ENCODE measurements at places on chromosomes 4 and X.

DNA sequence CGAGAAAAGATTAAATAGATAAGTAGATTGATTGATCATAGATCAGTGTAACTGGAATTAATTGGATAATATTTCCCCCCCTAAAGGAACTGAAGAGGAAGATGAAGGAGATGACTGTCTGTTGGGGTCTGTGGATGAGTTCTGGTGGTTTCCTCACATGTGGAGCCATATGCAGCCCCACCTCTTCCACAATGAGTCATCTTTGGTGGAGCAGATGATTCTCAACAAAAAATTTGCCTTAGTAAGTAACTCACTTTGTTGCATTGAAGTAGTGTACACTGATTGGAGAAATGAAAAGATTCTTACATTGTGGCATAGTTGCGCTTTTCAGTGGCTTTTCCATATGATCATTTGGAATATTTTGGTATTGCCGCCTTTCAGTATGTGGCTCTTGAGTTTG, 80.4 kb downstream of the NDST3 start:
- no peak for DNase-seq

DNA sequence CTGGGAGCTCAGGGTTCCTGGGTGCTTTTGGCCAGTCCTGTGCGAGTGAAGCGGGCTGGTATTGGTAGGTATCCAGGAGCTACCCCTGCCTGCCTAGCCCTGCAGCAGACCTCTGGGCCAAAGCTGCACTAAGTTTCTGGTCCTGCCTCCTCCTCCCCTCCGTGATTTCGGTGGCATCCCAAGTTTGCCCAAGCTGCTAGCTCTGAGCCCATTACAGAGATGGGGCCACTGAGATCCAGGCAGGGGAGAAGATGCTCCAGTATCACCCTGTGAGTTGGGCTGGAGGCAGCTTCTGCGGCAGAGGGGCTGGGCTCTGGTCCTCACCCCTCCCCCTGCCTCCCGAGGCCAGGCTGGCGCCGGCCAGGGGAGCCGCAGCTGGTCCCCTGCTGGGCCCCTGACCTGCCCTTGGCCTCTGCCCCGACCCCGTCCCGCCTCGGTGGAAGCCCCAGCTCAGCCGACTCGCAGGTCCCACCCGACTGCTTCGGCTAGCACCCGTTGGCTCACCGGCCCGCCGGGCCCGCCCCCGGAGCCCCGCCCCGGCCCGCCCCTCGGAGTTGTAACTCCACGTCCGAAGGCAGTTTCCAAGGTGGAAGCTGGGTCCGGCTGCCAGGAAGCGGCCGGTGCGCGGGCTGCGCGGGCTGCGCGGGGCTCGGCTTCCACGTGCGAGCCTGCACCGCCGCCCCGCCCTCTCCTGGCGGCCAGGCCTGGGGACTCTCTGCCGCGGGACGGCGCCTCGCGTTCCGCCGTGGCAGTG, at the start of gene DUSP9:
DUSP9 (plus strand) TSS at position 584 of the 754 bp plus-strand sequence. CDS start 751 bp downstream, outside the sequence.
- DNase-seq = no peak

GRCh38 chrX:65586491-65586890, 51.9 kb upstream of the LAS1L start:
- no peak for DNase-seq

GRCh38 chr4:13483136-13483767, 888 bp downstream of the RAB28 start:
- DNase-seq = no peak

GRCh38 chrX:40153345-40154249, 55.8 kb upstream of the BCOR start:
- DNase-seq = peak; percentile 57

DNA sequence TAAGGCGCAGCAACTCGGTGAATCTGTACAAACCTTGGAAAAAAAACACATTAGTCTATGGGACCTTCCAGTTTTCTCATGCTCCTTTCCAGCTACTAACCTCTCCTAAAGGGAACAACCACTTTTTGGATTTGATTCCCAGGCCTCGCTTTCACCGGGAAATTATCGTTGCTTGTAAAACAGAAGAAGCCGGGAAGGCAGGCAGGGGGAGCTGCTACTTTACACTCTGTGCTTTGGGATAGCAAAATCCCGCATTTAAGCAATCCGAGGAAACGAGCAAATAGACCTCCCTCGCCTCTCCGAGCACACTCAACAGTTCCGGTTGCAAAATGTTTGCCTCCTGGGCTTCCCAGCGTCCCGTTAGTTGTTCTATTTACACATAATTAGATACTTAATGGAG, 1.2 kb downstream of the CD38 start:
- DNase-seq = no peak

- no peak for DNase-seq
These were observed 38.1 kb downstream of the NAA11 start for GRCh38 chr4:79287718-79288117.

DNA sequence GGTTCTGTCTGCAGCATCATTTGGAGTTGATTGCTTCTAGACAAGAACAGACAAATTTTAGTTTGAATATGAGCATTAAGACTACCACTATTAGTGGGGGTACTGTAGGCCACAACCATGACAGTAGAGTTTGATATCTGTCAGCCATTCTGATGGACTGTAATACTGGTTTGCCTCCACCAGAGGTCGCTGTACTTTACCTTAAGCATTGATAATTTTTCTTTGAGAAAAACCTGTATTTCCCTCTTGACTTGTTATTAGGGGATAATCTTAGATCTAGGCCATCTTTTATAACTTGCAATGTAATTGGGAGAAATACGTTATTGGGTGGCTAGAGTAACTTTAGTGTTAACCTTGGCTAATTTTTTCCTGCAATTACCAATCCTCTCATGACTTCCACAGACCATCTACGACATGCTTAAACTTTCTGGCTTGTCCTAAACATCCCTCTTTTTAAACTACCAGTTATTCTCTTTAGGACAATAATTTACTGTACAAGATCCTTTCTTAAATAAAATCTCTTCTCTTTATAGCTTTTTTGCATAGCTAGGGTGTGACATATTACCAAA, 562.4 kb downstream of the MAGEB5 start:
- no peak for DNase-seq

- DNase-seq = no peak
These were observed 60.6 kb downstream of the NBDY start for GRCh38 chrX:56789518-56790070.

DNA sequence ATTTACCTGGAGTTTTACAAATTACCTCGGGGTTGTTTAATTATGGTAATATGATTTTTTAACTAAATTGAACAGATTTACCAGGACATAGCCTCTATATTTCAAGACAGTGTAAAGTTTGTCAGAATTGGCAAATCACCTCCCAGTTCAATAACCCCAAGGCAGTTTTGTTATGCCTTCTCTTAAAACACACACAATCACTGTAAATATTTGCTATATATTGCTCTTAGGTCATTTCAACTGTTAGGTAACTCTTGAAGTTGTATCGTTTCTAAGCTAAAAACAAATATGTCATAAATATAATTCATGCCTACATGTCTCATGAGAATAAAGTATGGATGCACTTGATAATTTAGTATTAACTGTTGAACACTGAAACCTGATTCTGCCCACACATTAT, 24.1 kb downstream of the PDLIM5 start:
- no peak for DNase-seq

GRCh38 chrX:104141087-104141760, 15.6 kb downstream of the SLC25A53 start:
- DNase-seq = no peak

- DNase-seq = no peak
These were observed 953.4 kb upstream of the NDST4 start for GRCh38 chr4:116066711-116067245.

DNA sequence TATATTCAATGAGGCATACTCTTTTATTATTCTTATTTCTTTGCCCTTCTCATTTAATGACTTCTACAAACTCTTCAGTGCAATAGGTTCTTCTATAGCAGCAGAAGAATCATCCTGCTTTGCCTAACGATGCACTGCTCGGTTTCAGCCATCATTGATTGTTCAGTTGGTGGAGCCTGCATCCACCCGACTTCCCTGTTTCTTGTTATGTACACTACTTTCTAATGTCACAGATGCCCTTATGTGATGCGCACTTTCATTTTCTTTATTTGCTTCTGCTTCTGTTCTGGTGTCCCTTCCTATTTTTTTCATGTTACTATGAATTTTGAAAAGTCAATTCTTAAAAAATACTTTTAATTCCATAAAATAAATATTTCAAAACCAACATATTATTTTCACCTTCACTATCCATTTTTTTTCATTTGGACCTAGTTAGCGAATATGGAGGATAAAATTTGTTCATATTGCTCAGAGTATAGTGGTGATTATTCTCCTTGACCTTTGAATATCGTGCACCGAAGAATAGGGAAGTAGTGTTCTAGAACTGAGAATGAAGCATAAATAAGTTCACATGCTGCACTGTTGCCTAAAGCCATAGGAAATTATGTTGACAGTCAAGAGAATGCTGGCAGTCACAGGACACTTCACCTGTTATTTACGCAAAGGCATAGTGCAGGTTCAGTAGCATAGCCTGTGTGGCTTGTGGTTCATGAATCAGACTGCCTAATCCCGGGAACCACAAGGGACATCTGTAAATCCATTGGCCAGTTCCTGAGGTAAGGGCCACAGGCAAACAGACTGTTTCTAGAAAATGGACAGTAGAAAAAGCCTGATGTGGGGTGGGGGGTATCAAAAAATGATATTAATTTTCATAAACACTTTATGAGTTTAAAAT, 21.3 kb upstream of the SFRP2 start:
- no peak for DNase-seq

DNA sequence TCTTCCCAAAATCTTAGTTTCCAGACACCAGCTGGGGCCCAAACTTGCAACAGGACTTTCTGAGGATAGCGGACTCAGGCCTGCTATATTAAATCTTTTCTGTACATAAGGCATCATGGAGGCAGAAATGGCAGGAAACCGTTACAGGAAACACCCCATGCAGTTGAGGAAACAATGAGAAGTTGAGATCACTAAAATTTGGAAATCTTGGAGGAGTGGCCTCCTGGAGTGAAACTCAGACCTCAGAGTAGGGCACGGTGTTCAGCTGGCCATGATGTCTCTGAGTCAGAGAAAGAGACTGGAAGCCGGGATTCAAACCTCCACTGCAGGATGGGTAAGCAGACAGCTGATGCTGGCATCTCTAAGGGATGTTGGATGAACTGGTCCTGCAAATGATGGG, 372.6 kb upstream of the CTSO start:
- no peak for DNase-seq

DNA sequence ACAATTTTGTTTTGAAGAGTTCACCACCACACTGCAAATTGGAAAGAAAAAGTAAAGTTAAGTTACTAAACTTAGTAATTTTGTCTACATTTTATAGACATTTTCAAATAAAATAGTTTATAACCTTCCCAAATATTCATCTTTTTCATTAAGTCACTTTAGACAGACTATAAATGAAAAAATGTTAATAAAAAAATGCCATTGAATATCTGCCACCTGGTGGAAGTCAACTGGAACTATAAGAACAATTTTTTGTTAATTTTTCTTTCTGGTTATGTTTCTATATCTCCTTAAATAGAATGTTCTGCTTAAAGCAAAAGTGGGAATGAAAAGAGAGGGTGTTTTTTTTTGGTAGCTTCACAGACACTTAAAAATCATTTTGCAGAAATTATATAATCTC, 534.4 kb upstream of the PCDH10 start:
- no peak for DNase-seq

DNA sequence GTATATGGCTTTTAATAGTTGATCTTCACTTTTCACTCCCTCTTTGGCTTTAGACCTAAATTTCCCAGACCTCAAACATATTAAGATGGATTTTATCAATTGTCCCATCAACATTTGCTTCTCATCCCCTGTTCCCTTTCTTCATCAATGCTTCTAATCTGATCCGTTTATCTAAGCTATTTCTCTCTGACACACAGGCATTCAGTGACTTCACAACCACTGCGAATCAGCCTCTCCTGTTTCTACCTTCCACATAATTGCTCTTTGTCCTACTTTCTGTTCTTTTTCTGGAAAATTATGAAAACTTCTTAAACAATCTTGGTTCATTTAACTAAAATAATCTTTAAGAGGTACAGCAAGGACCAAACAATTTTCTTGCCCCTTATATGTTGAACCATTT, 115.2 kb downstream of the GLRA3 start:
- no peak for DNase-seq

- DNase-seq = no peak
These were observed 32.4 kb upstream of the ARX start for GRCh38 chrX:25048178-25048577.

DNA sequence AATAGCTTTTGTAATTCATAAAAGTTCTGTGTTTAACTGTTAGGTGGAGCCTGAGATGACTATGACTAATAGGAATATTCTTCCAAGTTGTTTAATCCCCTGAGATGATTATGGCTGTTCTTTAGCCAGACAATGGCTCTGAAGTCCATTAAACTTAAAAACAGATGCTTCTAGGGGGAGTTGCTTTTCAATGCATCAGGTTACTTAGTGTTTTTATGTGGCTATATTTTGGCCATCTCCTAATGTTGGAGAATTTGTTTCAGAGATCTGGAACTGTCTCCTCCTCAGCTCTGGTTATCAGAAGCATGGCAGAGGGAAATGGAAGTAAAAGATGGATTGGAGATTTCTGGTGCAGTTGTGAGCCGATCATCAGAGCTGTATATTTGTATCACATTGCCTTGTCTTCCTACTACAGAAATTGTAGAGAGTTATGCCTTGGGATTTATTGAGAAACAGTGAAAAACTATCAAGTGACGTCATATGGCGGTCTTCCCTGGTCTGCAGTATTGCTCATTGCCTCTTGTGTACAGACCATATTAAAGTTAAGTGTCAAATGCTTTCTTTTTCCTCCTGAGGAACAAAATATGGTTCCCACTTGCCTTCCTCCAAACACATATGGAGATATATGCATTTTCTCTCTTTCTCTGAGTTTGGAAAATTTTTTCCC, 29.8 kb downstream of the SGMS2 start:
- DNase-seq = no peak

- DNase-seq = no peak
These were observed 17.1 kb downstream of the DMD start for GRCh38 chrX:33194289-33194688.

- DNase-seq = no peak
These were observed 37.8 kb downstream of the UCHL1 start for GRCh38 chr4:41294445-41295062.

DNA sequence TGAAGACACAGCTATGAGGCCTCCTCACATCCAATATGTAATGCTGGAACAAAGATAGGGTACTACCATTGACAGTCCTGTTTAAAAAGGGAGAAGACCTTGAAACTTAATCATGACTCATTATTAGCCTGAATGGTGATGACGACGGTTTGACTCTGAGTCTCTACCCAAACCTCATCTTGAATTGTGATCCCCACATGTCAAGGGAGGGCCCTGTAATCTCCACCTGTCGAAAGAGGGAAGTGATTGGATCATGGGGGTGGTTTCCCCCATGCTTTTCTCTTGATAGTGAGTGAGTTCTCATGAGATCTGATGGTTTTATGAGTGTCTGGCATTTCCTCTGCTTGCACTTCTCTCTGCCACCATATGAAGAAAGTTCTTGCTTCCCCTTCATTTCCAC, 395.3 kb upstream of the CPEB2 start:
- DNase-seq = no peak

GRCh38 chr4:147479376-147479775, 1.5 kb upstream of the EDNRA start:
- DNase-seq = no peak

- no peak for DNase-seq
These were observed 28.1 kb downstream of the SHISA3 start for GRCh38 chr4:42425146-42426065.

- DNase-seq = no peak
These were observed 41.5 kb upstream of the CYP4V2 start for GRCh38 chr4:186149872-186150271.

- DNase-seq = no peak
These were observed 29.1 kb downstream of the RASGEF1B start for GRCh38 chr4:81442484-81443085.

GRCh38 chr4:98864560-98864959, 64.4 kb downstream of the EIF4E start:
- DNase-seq = no peak
